ENCODE measurements at places on chromosomes 4 and X. TPM values are rescaled to one million over a fixed set of nuclear protein-coding genes. Genes with fewer than 3 reads are reported as not detected.

DNA sequence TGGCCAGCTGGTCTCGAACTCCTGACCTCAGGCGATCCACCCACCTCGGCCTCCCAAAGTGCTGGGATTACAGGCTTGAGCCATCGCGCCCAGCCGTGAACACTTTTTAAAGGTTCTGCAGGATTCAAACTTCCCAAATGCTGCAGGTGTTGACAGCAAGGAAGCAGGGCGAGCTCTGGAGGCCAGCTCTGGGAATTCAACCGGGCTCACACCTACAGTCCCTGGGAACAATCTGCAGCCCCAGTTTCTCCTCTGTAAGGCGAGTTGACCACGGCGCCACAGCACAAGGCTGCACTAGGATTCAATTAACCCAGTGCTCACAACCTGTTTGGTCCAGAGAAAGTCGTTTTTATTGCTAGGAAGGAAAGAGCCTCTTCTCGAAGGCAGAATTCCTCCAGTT lies 1.6 kb downstream of the MTNR1A start:
- H3K4me3 ChIP-seq = no peak overlapping the region
- no peak for DNase-seq
- no peaks in the 10 kb centered on the region for H3K4me1 ChIP-seq
- H3K27ac ChIP-seq = no peak overlapping the region

DNA sequence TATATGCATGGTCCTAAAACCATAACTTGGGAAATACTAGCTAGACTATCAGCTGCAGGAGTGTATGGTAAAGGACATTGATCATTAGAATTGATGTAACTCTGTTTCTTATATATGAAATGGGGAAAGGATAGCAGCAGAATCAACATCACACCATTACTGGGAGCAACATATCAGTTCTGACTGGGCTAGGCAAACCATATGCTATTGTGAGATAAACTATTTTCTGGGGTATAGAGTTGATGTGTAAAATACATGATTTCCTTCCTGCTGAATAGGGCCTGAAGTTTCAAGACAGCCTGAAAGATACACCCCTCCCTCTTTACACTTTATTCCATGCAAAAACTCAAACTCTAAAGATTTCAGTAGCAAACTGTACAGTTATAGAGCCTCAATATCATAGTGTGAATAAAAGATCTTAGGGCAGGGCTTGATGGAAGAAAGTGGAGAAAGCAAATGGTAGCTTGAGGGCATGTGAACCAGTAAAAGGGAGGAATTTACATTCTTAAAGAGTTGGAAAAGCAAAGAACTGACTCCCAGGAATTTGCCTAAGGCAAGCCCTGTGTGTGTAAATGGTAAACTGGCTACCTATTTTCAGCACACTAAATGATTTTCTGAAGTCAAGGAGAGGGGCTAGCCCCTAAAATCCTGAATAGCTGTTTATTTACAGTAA lies 404.1 kb downstream of the MAPK10 start:
- no peak overlapping the region for H3K4me3 ChIP-seq
- no peaks in the 10 kb centered on the region for H3K36me3 ChIP-seq
- DNase-seq = no peak
- H3K27me3 ChIP-seq = no peaks in the 10 kb centered on the region
- no peaks in the 10 kb centered on the region for H3K4me1 ChIP-seq
- H3K27ac ChIP-seq = no peak overlapping the region

DNA sequence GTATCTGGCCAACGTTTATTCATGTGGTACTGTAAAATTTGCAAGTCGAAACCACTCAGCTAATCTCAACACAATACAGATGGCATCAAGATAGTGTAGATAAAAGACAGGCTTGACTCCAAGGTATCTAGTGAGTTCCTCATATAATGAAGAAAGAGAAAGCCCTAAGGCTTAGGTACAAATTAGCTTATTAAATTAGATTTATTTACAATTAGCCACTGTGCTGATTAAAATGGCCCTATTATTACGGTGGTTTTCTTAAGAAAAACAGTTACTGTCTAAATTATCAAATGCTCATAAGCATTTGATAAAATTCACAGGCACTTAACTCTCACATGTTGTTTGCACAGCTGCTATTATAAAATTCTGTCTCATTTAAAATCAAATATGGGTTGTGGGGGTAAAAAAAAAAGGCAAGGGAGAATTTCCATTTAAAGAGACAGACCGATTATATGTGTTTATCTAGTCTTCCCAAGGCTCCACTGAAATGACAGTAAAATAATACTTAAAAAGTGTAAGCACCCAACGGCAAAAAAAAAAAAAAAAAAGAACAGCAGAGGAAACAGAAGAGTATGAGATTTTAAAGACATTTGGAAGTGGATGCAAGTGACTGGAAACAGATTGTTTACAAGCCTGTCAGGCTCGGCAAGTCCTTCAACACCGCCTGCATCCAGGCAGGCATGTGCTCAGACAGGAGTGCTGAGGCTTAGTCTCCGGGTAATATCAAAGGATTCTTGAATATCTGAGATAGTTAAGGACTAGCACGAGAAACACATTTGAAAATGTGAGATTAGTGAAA lies 55.1 kb downstream of the FAM13A start:
- H3K27me3 ChIP-seq = peaks cover 2% of the 10 kb centered on the region
- H3K4me3 ChIP-seq = no peak overlapping the region
- no peaks in the 10 kb centered on the region for H3K4me1 ChIP-seq

DNA sequence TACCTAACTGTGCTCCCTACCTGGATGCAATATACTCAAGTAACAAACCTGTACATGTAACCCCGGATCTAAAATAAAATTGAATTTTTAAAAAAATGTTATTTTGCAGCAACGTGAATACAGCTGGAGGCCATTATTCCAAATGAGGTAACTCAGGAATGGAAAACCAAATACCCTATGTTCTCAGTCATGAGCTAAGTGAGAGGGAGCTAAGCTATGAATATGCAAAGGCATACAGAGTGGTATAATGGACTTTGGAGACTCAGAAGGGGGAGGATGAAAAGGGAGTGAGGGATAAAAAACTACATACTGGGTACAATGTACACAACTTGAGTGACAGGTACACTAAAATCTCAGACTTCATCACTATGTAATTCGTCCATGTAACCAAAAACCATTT lies 78.6 kb downstream of the CENPC start:
- H3K27ac ChIP-seq = no peak overlapping the region
- peaks cover 31% of the 10 kb centered on the region for H3K36me3 ChIP-seq
- no peak overlapping the region for H3K4me3 ChIP-seq
- no peaks in the 10 kb centered on the region for H3K4me1 ChIP-seq
- DNase-seq = no peak

The GLRA3 gene
- not detected for total RNA-seq

The HMX1 gene
- not detected for total RNA-seq

The XG gene
- total RNA-seq = not detected

GRCh38 chr4:107870916-107871786 lies 46.4 kb downstream of the SGMS2 start:
- H3K4me3 ChIP-seq = no peak overlapping the region
- no peaks in the 10 kb centered on the region for H3K36me3 ChIP-seq
- no peak for DNase-seq
- peaks cover 13% of the 10 kb centered on the region for H3K27me3 ChIP-seq
- no peaks in the 10 kb centered on the region for H3K4me1 ChIP-seq

DNA sequence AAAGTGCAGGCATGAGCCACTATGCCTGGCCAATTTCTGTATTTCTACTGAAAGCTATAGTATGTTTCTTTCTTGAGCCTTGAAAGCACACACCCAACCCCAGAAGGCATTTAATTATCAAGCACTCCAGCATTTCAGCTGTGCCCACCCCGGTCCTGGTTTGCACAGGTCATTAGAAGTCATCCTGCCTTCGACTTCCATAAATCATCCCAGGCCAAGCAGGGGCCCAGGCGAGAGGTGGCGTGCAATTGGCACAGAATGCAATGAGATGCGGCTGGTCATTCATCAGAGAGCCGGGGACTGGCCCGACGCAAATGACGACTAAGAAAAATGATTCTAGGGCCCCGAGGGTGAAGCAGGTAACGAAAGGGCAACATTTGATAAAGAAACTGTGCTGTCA lies 24.8 kb upstream of the CRMP1 start:
- H3K36me3 ChIP-seq = no peaks in the 10 kb centered on the region
- no peak for DNase-seq
- peaks cover 2% of the 10 kb centered on the region for H3K27me3 ChIP-seq

DNA sequence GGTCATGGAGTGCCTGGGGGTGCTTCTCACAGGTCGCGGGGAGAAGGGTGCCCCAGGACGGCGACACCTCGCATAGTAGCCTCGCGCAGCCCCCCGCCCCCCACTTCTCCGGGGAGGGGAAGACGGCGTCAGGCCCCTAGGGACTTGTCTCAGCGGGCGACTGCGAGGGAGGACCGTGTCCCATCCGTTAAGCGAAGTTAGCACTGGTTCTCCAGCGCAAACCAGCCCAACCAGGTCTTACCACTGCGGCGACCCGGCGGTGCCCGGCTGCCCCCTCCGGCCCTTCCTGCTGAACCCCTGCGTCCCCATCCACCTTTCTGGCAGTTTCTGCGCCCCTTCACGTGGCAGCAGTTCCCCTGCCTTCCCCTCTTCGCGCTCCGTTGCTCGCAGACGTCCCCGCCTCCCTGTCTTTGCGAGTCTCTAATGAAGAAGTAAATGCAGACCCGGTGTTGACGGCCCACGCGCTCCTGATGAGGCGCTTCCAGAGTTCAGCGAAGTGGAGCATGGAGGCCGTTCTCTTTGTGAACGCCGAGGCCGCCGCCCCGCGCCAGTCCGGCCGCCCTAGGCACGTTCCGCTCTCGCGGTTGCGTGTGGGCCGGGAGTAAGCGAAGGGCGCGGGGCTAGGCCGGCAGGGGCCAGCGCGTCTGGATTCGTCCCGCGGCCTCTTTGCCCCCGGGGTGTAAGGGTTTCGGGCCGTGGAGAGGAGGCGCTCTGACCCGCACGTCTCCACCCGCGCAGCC lies 3.0 kb downstream of the SLIT2 start:
- no peaks in the 10 kb centered on the region for H3K36me3 ChIP-seq
- H3K27me3 ChIP-seq = peaks cover 49% of the 10 kb centered on the region
- no peak overlapping the region for H3K27ac ChIP-seq
- no peak for DNase-seq

GRCh38 chr4:16827794-16828724 lies 70.4 kb downstream of the LDB2 start:
- no peak overlapping the region for H3K4me3 ChIP-seq
- no peak overlapping the region for H3K27ac ChIP-seq
- H3K4me1 ChIP-seq = no peaks in the 10 kb centered on the region
- no peak for DNase-seq
- peaks cover 3% of the 10 kb centered on the region for H3K27me3 ChIP-seq
- no peaks in the 10 kb centered on the region for H3K36me3 ChIP-seq

The FGG gene
- total RNA-seq = not detected

The PDCL2 gene
- not detected for total RNA-seq

DNA sequence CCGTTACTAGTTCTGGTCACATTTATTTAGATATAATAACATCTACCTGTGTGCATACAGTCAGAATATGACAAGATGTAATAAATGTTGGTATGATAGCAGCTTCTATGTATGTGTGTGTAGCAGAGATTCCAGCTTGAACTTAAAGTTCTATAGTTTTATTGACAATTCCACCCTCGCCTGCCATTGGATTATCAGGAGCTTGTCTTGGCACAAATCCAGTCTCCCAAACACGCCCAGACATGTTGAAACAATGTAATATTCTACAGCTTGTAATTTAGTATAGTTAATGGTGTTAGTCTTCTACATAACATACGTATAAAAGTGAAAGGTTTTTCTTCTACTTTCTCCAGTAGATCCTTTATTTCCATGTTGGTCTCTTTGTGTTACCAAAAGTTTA lies 44.4 kb downstream of the BBS12 start:
- H3K4me3 ChIP-seq = no peak overlapping the region
- H3K27me3 ChIP-seq = peaks cover 14% of the 10 kb centered on the region

DNA sequence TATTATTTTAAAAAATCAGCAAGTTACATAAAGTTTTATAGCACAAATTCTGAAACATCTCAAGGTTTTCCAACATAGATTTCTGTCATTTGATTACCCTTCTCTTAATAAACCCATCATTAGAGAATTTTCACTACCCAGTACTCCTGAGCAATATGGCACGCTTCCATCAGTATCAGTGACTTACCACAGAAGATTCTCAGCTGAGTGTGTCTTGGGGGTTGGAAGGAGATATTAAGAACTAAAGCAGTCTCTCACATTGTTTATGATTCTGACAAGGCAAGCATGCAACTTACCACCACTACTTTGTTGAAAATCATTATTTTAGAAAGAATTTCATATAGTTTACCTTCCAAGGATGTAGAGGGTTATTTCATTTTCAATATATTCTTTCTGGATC lies 67.7 kb downstream of the INPP4B start:
- H3K4me3 ChIP-seq = no peak overlapping the region
- no peak for DNase-seq
- no peaks in the 10 kb centered on the region for H3K27me3 ChIP-seq

The ADH6 gene
- not detected for total RNA-seq

The NLGN4X gene
- 0.05 TPM for total RNA-seq

GRCh38 chr4:25258980-25259578 lies 25.2 kb downstream of the PI4K2B start:
- DNase-seq = no peak
- no peaks in the 10 kb centered on the region for H3K4me1 ChIP-seq
- H3K36me3 ChIP-seq = peaks cover 36% of the 10 kb centered on the region
- no peak overlapping the region for H3K4me3 ChIP-seq
- no peak overlapping the region for H3K27ac ChIP-seq

- H3K36me3 ChIP-seq = no peaks in the 10 kb centered on the region
- H3K27ac ChIP-seq = no peak overlapping the region
Measured at GRCh38 chrX:63250253-63250868, 100.8 kb downstream of the SPIN4 start.

DNA sequence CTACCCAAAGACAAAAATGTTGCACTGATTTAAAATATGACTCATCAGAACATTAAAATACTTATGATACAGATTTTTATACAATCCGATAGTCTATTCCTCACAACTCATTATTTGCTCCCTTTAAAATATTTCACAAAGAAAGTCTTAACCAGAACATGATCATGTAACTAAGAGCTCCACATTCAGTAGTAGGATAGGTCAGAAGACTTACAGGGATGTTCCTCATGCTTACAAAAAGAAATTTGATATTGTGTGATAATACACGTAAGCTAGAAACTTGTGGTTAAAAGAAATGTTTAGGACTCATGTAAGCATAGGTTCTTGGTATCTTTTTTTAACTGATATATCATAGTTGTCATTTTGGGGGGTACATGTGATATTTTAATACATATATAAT lies 235.9 kb downstream of the PALLD start:
- no peaks in the 10 kb centered on the region for H3K4me1 ChIP-seq
- H3K36me3 ChIP-seq = no peaks in the 10 kb centered on the region
- no peak for DNase-seq
- no peak overlapping the region for H3K4me3 ChIP-seq
- no peak overlapping the region for H3K27ac ChIP-seq

The CLDN22 gene
- not detected for total RNA-seq

- H3K36me3 ChIP-seq = no peaks in the 10 kb centered on the region
- no peak for DNase-seq
- no peak overlapping the region for H3K4me3 ChIP-seq
- no peak overlapping the region for H3K27ac ChIP-seq
- H3K27me3 ChIP-seq = peaks cover 3% of the 10 kb centered on the region
Measured at GRCh38 chr4:185941461-185941860, 127.5 kb upstream of the TLR3 start.

All from activated CD4-positive, alpha-beta T cell treated with anti-CD3 and anti-CD28 coated beads, Interleukin-2, amount 10 ng/mL, durations not matched to agents 7 days and 5 days (primary cell).